ENCODE measurements at places on chromosomes 2 and 18. TPM values are rescaled to one million over a fixed set of nuclear protein-coding genes. Genes with fewer than 3 reads are reported as not detected.

The CD207 gene
- not detected for total RNA-seq

The ZSWIM2 gene
- total RNA-seq, result not detected

The TMEM200C gene
- total RNA-seq, result 3.0 TPM

The AGXT gene
- 0.51 TPM for total RNA-seq

The IL1A gene
- 0.60 TPM for total RNA-seq

All from type B pancreatic cell (in vitro differentiated cells).